ENCODE measurements at places on chromosomes 13 and 19.

DNA sequence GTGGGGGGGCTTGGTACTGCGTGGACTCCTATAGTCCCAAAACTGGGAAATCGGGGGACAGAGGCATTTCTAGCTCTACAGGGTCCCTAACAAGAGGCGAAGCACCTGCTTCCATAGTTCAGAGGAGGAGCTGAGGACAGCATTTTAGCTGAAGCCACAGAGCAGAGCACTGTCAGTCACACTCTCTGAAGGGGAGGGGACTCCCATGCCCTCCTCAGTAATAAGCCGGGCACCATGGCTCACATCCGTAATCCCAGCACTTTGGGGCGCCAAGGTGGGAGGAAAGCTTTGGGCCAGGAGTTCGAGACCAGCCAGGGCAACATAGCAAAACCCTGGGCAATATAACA is 3.8 kb downstream of the NPAS1 start:
- no peak for DNase-seq

DNA sequence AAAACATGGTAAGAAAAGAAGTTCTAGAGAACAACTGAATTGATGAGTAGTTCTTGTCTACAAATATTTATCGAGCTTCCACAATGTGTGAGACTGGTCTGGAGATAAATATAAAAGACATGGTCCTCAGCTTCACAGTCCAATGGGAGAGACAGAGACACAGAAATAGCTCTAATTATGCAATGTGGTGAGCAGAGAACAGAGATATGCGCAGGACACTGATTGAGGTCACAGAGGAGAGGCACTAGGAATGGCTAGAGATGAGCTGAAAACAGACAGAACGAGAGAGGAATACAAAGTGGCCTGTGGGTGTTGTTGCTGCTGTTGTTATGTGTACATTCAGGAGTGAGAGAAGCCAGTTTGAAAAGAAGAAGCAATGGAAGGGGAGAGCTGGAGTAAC is 53.2 kb downstream of the GPALPP1 start:
- DNase-seq, result no peak

- no peak for DNase-seq
These were observed at the start of gene OXGR1 for GRCh38 chr13:96994017-96994857. TSS of gene OXGR1 (minus strand) at chr13:96994476. CDS start at chr13:96987759, 6,717 bp downstream.

- DNase-seq, result no peak
These were observed 36.6 kb downstream of the MUC16 start for GRCh38 chr19:8973501-8974091.

DNA sequence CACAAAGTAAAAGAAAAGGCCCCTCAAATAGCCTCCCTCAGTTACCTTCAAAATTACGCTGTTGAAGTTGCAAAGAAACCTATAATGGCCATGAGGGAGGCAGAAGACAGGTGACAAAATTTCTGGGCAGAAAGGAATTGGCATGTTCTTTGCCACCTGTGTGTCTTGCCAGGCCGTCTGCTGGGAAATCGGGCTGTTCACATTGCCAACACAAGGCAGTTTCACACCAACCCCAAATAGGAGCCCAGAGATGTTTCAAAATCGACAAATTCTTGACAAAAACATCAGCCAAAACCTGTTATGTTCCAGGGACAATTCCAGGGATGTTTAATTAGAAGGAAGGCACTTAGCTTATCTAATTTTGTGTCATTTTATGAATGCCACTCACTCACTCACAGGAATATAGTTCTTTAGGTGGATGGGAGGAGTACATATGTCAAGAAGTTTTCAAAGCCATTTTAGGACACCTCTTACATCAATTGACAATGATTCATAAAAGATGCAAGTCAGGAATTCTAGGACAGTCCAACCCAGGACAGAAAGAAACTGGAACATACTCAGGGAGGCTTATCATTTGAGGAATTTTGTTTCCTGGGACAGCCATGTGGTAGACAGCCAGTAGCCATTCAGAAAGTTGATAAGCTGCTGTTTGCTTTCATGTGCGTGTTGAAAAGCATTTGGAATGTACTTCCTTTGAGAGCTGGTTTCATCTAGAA is 164.5 kb downstream of the RGCC start:
- DNase-seq, result peak; percentile 58

- no peak for DNase-seq
These were observed 726.2 kb downstream of the PCDH9 start for GRCh38 chr13:66503890-66504289.

- no peak for DNase-seq
These were observed 110.7 kb upstream of the ZNF507 start for GRCh38 chr19:32234663-32235217.

DNA sequence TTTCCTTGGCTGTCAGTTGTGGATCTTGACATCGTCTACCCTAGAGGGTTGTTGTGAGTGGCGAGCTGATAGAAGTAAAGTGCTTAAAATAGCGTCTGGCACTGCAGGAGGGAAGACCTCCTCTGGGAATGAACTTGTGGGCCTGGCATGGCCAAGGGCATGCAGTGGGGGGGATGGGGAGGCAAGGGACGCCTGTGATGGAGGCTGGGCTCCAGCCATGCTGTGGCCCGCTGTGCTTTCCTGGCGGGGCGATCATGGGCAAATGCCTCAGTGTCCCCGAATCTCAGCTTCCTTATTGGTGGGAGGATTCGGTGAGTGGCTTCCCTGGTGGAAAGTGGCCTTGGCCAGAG is 10.7 kb downstream of the CARM1 start:
- DNase-seq, result no peak

- no peak for DNase-seq
These were observed 2.4 kb downstream of the PIK3R2 start for GRCh38 chr19:18155095-18156087.

GRCh38 chr13:34350671-34351070 is 532.7 kb downstream of the RFC3 start:
- DNase-seq, result no peak

- no peak for DNase-seq
These were observed 865 bp downstream of the ZNF382 start for GRCh38 chr19:36605877-36606478.

- DNase-seq, result no peak
These were observed 159.6 kb upstream of the ATXN8OS start for GRCh38 chr13:69948016-69948415.

GRCh38 chr19:42471554-42472249 is 29.0 kb upstream of the CXCL17 start:
- DNase-seq, result peak; percentile 5

- no peak for DNase-seq
These were observed 28.2 kb upstream of the C13orf46 start for GRCh38 chr13:114002009-114002544.

- DNase-seq, result peak; percentile 37
These were observed 14.2 kb downstream of the DPF1 start for GRCh38 chr19:38209671-38210457.

GRCh38 chr19:19627621-19628500 is at the start of gene LPAR2:
TSS of gene LPAR2 (minus strand) at chr19:19628220. CDS start at chr19:19627275, 945 bp downstream.
- no peak for DNase-seq

GRCh38 chr13:74056801-74057542 is 77.2 kb downstream of the KLF12 start:
- DNase-seq, result no peak

GRCh38 chr19:28705008-28705407 is 507.9 kb downstream of the UQCRFS1 start:
- DNase-seq, result peak; percentile 62

Measured in IMR-90 (cell line).